ENCODE measurements at places on chromosomes 16 and 17.

DNA sequence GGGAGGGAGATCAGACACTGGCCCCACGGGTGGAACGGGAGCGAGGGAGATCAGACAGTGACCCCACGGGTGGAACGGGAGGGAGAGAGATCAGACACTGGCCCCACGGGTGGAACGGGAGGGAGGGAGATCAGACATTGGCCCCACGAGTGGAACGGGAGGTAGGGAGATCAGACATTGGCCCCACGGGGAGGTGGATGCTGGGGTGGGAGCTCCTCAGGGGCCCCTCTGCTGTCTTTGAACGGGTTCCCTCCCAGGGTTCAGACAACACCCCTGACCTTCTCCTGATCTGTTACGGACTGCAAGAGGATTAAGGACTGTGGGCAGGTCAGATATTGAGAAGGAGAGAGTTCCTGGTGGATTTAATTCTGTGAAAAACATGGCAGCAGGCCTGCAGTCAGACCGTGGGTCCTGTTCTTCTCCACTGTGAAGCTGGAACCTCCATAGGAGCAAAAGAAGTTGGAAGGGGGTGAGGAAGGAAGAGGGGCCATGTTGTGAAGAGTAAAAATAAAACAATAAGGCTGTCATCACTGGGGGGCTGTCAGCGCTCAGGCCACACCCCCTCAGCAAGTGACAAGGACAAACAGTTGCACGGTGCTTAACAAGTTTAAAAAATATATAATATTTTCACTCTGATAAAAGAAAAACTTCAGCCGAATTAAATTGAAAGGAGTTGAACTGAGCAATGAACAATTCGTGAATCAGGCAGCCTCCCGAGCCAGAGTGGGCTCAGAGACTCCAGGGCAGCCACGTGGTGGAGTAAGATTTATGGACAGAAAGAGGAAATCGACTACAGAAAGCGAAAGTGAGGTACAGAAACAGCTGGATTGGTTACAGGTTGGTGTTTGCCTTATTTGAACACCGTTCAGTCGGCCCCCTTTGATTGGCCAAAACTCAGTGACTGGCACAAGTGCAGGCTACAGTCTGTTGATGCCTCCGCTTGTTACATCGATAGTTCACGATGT is 348.7 kb upstream of the TNRC6C start:
- DNase-seq: no peak

GRCh38 chr17:4948166-4948930 is at the start of gene PFN1:
TSS of gene PFN1 (minus strand) at chr17:4948530. CDS start at chr17:4948394, 136 bp downstream.
- DNase-seq: peak; percentile 63

DNA sequence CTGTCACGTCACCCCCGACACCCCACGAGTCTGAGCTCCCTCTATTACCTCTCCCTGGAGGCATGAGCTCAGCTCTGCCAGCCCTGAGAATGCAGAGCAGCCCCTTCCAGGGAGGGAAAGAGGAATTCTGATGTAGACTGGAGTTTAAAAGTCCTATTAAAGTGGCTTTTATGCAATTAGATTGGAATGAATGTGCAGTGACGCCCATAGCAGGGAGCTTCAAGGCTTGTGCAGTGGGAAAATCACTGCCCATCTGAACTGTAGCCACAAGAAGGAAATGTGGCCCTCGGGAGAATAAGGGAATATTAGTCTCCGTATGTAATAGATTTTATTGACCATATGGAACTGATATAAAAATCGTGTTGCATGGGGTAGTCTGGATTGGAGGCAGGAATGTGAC is 66.9 kb downstream of the ZNF423 start:
- no peak for DNase-seq

GRCh38 chr17:81339191-81339533 is 44.1 kb upstream of the SLC38A10 start:
- DNase-seq: no peak

DNA sequence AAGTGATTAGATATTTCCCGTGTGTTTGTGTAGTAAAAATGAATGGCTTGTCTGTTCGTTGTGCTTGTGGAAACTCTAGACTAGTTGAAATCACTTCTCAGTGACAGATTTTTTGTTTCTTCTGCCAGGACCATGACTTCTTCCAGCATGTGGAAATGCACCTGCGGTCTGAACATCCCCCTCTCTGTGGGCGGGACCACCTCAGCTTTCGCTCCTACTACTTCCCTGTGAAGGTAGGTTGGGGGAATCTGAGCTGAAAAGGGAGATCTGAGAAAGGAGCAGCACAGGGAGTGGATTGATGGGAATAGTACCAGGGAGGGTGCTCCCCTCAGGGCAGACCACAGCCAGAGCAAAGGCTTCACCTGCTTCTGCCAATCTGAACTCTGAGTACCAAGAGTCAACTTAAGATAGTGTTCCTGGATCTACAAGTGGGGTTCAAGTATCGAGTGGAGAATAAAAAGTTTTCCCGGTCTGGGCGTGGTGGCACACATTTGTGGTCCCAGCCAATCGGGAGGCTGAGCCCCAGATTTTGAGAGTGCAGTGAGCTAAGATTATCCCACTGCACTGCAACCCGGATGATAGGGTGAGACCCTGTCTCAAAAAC is 47.5 kb downstream of the SF3B3 start:
- DNase-seq: no peak

DNA sequence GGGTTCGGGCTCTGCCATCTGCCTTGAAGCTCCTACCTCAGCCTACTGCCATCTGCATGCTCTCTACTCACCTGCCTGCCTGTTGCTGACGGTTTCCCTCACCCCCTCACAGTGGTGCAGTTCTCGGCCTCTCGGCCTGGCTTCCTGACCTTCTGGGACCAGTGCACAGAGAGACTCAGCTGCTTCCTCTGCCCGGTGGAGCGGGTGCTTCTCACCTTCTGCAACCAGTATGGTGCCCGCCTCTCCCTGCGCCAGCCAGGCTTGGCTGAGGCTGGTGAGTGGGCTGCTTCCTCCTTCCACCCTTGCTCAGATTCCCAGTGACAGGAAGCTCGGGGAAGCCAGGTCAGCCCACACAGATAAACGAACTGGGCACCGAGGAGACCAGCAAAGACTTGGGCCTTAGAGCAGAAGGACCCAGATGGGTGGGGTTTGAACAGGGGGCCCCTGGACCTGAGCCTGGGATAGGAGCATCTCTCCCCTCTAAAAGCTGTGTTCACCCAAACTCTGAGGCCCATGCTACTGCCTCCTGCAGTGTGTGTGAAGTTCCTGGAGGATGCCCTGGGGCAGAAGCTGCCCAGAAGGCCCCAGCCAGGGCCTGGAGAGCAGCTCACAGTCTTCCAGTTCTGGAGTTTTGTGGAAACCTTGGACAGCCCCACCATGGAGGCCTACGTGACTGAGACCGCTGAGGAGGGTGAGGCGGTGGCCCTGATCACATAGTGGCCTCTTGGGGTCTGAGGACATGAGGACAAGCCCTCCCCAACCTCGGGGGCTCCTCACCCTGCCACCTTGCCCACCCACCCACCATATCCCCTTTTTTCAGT is 16.4 kb downstream of the RIPOR1 start:
- DNase-seq: no peak

GRCh38 chr16:20920091-20920490 is 19.5 kb downstream of the LYRM1 start:
- DNase-seq: no peak

DNA sequence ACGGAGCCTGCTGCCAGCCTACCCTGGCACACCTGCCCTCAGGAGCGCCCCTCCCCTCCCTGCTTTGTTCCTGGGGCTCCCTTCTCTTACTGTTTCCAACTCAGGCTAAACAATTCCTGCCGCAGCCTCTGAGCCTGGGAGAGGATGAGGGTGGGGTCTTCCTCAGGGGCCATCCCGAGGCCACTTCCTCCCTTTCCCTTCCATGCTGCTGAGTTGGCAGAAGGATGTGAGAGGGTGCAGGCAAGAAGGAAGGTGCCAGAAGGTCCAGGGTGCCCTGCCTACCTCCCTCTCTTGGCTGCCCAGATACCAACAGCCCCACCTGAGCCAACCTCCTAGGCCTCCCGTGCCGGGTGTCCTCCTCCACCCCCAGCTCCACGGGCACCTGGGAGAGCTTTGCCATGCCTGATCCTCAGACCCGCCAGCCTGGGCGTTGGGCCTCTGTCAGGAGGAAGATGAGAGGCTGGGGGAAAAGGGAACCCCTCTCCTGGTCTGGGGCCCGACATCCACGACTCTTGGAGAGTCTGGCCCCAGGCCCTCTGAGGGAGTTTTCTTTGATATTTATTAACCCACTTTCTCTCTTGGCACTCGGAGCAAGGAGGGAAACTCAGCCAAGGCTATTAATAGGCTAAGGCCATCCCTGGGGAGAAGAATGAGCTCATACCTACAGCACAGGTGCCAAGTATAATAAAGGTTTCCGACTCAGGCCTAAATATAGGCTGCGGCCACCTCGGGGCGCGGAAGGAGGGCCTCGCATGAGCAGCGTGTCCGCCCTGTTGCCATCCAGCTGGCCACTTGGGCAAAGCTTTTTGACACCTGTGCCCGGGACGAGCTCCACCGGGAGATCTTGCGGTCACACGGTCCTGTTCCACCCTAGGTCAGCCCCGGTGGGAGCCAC is 232.0 kb downstream of the ENGASE start:
- no peak for DNase-seq

DNA sequence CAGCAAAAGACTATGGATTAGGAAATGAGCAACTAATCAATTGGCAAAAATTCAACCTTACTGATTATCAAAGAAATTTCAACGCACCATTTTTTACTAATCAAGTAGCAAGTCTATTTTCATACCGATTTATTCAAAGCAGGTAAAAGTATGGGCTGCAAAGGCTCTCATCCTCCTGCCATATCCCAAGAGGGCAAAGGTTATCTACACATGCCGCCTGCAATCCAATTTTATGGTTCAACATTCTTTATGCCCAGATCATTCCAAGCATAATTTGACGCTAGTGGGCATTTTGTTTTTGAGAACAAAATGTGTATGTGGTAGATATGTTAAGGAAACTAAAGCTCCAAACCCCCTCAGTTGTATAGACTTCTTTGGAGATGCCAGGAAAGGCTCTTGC is 270.6 kb downstream of the MAF start:
- DNase-seq: no peak

GRCh38 chr16:20218093-20218492 is 109.2 kb downstream of the GP2 start:
- DNase-seq: no peak

DNA sequence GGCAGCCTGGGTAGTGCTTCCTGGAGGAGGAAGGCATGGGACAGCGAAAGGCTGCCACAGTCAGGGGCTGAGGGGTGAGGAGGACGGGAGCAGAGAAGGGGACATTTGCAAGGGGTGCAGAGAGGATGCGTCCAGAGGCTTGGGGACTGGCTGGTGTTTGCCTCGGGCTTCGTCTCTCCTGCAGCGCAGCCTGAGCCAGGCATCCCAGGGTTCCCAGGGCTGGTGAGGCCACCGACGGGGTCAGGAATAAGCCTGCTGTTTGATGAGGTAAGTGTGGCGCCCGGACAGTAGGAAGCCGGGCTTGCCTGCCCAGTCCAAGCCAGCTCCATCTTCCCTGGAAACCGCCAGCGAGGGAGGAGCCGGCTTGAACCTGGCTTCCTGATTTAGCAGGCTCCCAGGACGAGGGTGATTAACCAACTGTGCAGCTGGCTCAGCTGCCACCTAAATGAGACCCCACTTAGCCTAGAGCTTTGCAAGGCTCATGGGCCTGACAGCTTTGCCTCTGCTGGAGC is 47.8 kb downstream of the PITPNM3 start:
- DNase-seq: no peak

DNA sequence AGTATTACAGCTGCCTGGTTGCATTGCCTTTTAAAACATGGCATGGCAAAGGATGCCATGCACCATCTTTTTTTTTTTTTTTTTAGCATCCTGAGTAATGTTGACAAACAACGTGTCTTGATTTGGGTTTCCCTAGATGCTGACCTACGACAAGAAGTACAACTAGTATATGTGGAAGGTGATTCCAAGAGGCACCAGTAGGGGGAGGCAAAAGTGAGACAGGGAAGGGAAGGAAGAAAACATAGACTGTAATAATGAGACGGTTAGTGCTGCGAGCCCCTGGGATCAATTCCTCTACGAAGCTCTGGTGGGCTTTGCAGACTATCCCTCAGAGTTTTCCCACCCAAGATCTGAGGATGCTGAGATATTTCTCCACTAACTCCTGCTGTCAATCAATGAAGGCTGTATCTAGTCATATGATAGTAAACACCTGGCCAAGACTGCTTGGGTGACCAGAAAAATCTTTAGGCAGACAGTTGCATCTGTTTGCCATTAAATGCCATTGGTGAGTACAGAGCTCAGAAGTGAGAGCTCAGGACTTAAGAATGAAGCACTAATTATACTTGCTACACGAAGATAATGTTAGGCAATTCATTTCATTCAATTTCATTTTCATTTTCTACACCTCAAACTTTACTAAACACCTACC is 458.6 kb upstream of the GOT2 start:
- DNase-seq: no peak

GRCh38 chr16:12826559-12826958 is 22.9 kb upstream of the CPPED1 start:
- no peak for DNase-seq

GRCh38 chr17:4167786-4168185 is 24.8 kb downstream of the CYB5D2 start:
- DNase-seq: no peak

DNA sequence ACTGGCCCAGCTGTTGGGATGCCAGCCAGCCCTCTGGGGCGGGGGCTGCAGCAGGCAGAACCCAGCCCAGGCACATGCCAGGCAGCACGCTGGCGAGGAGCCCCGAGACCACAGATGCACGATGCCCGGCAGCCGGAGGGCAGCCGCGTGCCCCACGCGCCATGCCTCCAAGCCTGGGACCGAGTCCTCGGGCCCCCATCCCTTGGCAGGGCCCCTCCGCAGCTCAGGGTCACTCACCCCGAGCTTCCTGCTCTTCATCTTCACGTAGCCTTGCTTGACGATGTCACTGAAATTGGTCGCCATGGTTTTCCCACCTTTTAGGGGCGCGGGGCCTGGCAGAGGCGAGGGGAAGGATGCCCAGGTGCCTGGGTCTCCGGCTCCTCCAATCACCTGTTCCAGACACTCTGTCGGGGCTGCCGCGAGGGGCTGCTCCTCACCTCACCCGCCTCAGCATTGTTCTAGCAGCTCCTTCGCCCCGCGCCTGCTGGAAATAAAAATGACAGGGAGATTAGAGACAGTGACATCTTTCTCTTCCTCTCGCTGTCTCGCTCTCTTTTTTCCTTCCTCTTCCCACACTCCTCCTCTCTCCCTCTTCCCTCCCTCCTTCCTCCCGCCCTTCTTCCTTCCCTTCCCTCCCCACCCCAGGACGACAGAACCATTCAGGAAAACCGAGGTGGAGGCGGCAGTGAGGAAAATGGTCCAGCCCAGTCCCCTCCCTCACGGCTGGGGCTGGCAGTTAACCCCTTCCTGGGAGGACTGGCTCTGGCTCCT is 6.9 kb downstream of the DOK4 start:
- no peak for DNase-seq

DNA sequence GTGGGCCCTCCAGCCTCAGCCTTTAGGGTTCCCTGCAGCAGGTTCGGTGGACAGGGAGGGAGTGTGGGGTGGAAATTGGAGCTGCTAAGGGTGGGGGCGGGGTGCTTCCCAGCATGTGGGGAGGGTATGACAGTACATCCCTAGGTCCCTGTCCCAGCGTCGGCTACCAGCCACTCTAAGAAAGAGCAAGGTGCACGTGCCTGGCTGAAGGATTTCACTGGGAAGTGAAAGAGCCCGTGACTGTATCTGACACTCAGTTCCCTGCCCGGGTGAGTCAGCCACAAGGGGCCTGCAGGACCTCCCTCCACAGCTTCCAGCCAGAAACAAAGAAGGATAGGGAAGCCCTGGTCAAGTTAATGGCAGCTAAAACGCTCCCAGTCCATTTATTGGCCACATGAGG is 4.1 kb downstream of the SNRNP25 start:
- no peak for DNase-seq

GRCh38 chr16:24858219-24859041 is 12.7 kb downstream of the SLC5A11 start:
- no peak for DNase-seq
